Activated naive CD8-positive, alpha-beta T cell treated with anti-CD3 and anti-CD28 coated beads for 36 hours (primary cell): ENCODE measurements at places on chromosomes 7 and 10. TPM values are rescaled to one million over a fixed set of nuclear protein-coding genes. Genes with fewer than 3 reads are reported as not detected.

GRCh38 chr7:151248346-151249033, at the start of gene SMARCD3:
Gene SMARCD3, minus strand, starts transcription at chr7:151248694. Its CDS starts 132 bp downstream, at chr7:151248562.
- peak; percentile 47 for DNase-seq

- no peak for DNase-seq
Observed at GRCh38 chr7:42065015-42065414, 172.0 kb downstream of the GLI3 start.

- no peak for DNase-seq
Observed at GRCh38 chr10:80537086-80537735, 491 bp upstream of the SH2D4B start.

GRCh38 chr10:24951201-24952142, 934 bp downstream of the PRTFDC1 start:
- peak; percentile 15 for DNase-seq

The BHLHA15 gene
- 2.0 TPM for total RNA-seq

DNA sequence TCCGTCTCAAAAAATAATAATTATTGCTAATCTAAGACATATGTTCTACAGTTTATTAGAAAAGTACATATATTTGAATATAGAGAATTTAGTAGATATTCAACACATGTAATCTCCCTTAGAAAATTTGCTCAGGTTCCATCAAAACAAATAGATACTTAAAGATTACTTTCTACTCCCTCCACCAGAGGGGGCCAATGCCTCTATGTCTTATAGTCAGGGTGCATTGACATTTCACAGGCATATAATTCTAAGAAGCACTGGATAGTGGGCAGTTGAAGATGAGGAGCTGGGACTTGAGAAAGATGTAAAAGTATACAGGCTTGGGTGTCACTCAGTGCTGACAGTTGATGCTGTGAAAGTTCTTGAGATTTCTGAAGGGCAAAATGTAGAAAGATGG, 301.6 kb upstream of the HPS1 start:
- DNase-seq: no peak

DNA sequence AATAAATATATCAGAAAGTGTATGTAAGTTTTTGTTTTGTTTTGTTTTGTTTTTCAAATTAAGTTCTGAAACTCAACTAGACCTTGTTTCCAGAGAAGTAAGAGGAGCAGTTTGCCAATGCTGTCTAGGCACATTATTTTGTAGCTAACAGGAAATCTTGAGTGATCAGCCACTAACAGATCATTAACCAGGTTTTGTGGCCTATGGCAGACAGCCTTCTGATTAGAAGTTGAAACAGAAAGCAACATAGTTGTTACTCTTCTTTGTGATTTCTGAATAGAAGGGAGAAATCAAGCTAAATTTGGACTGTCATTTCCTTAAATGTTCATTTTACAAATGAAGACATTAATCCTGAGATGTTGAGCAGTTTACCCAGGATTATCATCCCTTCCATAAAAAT, 142.6 kb downstream of the PLXDC2 start:
- no peak for DNase-seq

The GHRHR gene
- total RNA-seq: not detected

- DNase-seq: no peak
Observed at GRCh38 chr10:122323941-122324675, 50.4 kb upstream of the PLEKHA1 start.

DNA sequence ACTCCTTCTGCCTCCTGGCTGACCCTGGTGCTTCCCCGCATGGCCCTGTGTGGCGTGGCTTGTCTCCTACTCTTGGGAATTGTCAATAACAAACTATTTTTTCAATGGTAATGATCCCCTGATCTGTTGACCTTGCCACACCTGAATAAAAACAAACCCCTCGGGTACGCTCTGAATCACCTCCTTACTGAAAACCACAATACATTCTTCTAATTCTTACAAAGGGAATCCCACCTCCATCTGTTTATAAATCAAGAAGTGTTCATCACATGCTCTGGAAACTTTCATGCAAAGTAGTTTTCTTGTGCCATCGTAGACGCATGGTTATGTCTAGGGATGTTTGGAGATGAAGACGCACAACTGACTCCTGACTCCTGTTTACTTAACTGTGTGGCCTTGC, 245.8 kb downstream of the FRMD4A start:
- no peak for DNase-seq

The CHST12 gene
- total RNA-seq: 3.2 TPM

DNA sequence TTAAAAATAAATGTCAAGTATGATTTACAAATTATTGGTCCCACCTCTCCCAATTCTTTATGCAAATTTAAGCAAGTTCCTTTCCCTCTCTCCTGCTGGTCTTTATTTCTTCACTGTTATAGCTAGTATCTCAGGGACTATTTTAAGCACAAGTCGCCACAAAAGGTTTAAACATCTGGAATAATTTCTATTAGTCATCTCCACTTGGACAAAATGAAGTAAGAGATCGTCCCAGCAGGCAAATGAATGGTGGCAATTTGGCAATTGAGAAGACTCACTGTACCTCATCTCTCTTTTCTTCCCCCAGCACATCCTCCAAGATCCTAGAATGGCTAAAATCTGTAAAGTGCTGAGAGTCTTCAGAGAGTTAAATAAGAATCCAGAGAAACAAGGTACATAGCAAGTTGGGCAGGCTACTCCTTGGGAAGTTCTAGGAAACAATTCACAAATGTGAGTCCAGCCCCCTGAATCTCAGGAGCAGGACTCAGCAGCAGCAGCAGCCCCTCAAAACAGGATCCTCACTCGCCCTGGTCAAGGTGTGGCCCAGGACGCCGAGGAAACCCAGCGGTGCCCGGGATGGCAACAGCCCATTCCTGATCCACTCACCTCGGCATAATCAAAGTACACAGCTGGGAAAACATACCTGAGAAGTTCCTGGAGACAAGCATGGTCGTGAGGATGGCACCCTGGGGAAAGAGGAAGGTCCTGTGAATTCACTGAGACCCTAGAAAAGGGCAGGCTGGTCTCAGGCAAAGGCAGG, 30.3 kb upstream of the NDST2 start:
- no peak for DNase-seq

DNA sequence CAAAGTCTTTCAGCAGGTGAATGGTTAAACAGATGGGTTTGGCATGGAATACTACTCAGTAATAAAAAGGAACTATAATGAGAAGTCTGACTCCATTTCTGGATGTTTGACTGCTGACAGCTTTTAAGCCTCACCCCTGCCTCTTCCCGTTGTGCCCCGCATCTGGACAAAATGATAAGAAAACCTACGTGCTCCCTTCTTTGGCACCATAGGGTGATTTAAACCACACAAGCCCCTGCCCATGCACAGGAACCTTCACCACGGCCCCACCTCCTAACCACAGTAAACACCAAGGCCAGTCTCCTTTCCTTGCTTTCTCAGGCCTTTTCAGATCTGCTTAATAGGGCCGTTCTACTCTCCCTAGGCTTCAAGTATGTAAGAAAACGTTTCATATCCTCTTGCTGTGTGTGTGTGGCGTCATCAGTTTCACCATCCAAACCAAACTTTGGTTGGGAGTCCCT, 47.1 kb upstream of the UBN2 start:
- DNase-seq: no peak

DNA sequence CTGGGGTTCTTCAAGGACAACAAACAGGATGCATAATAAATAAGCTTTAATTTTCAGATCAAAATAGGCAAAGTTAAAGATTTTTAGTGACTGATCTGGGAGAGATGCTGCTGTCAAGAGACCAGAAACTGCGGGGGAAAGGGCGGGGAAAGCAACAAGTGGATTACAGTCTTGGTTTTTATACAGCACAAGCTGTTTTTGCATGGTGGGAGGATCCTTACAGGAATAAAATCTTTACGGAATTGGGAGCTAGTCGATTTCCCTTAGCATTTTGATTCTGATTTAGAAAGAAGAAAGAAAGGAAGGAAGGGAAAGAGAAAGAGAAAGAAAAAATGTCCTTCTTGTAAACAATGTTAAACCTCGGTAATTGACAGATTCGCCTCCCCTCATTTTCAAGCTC, 242.3 kb upstream of the SP8 start:
- no peak for DNase-seq
